GDM1 (cell line): ENCODE measurements at places on chromosomes 1 and 21.

GRCh38 chr1:174167265-174167803 lies 8.0 kb downstream of the RABGAP1L start:
- no peak for DNase-seq

DNA sequence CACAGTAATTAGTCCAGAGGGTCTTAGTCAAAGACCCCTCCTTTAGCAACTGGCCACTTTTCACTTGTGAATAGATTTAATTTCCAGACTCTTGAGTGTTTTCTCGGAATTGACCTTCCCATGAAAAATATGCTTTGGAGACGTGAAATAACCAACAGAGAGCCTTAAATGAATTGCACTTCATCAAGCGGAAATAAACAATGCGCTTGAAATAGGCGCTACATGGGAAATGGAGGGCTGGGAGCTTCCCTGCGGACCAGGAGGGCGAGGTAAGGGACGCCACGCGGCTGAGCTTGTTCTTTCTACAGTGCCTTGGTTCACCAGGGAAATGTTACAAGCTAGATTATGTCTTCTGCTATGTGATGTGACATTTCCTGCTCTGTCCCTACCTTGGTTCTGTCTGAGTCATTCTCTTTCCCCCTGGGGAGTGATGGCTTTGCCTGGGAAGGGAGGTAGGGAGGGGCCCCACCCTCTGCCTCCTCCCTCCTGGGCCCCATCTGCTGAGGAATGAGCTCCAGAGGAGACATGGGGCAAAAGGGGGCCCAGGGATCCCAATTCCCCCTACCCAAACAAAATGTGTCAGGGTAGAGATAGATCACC lies 619.3 kb downstream of the PTPRU start:
- DNase-seq = no peak

GRCh38 chr1:208557046-208557722 lies 313.0 kb upstream of the PLXNA2 start:
- no peak for DNase-seq

- DNase-seq = peak; percentile 27
These were observed 24.7 kb upstream of the MYCL start for GRCh38 chr1:39926343-39926793.

DNA sequence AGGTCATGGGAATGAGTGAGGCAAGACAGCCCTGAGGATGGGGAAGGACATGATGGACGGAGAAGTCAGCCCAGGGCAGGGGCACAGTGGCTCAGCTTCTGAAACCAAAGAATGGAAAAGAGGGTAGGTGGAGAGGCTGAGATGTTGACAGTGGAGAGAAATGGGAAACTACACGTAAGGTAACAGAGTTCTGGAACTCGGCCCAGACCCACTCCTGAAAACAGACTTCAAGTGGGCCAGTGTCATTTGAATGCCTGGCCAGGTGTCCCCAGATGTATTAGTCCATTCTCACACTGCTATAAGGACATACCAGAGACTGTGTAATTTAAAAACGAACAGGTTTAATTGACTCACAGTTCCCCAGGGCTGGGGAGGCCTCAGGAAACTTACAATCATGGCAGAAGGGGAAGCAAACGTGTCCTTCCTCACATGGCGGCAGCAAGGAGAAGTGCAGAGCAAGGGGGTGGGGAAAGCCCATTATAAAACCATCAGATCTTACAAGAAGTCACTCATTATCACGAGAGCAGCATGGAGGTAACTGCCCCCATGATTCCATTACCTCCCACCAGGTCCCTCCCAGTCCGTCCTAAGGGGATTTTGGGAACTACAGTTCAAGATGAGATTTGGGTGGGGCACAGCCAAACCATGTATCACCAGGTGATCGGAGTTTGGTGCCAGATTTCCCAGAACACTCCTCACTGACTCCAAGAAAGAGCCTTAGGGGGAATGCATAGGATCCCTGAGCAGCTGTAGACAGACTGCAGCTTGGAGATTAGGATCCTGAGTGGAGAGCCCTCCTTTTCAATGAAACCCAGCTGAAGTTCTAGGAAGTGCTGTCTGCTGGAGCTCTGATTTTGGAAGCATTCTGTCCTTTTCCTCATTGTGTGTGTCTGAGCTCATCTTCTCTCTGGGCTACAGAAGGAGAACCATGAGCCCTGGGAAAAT lies 40.3 kb downstream of the FHAD1 start:
- no peak for DNase-seq

DNA sequence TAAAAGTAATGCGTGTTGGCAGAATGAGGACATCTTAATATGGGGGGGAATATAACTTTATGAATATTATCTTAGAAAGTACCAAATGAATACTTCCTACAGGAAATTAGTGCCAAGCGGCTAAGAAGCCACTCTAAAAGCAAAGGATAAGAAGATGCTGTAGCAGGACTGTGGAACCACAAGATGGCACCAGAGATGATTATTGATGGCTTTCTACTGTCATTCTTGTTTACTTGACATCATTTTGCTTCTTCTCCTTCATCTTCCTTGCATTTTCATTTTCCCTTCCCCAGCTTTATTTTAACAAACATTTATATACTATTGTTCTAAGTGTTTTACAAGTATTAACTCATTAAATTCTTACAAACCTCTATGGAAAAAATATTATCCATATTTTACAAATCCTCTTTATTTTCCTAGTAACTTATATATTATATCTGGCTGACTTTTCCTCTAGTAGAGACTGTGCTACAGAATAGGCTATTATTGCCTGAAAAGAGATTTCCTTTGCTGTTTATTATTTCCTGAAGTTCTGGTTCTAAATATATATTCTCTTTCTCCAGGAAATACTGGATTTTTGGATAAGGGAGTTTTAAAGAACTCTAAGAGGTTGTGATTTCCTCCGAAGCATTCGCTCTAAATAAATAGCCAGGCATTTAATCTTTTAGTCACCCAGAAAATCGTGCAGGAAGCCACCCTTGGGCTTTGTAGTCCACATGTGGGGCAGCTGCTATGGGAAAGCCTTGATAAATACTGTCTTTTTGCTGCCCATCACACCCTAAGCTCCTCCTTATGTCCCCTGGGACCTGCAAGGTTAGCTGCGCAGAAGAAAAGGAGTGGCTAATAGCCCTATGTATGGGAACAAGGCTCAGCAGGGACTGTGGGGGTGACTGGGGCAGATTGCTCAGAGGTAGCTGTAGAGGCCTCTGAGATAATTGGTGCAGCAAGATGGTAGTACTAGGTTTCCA lies 69.8 kb downstream of the TPR start:
- no peak for DNase-seq

DNA sequence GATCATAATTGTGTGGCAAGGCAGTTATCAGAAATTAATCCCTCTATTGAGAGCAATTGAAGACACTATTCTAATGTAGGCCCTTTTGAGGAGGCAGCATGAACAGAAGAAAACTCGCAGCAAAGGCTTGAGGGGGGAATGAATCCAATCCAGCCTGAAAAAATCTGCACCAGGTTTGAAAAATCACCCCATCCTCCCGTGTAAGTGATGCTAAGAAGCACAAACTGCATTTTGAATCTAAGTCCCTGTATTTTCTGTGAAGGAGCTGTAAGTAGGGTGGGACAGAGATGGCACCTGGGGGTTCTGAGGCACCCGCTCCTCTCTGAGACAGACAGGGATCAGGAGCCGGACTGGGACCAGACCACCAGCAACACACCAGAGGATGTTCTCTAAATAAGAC lies at the start of gene CRB1:
Gene CRB1 (plus strand): TSS at position 241 of the 400 bp plus-strand sequence. CDS start 161 bp downstream, outside the sequence.
- no peak for DNase-seq
